Activated CD4-positive, alpha-beta memory T cell treated with anti-CD3 and anti-CD28 coated beads for 36 hours (primary cell): ENCODE measurements at places on chromosomes 4 and X. TPM values are rescaled to one million over a fixed set of nuclear protein-coding genes. Genes with fewer than 3 reads are reported as not detected.

DNA sequence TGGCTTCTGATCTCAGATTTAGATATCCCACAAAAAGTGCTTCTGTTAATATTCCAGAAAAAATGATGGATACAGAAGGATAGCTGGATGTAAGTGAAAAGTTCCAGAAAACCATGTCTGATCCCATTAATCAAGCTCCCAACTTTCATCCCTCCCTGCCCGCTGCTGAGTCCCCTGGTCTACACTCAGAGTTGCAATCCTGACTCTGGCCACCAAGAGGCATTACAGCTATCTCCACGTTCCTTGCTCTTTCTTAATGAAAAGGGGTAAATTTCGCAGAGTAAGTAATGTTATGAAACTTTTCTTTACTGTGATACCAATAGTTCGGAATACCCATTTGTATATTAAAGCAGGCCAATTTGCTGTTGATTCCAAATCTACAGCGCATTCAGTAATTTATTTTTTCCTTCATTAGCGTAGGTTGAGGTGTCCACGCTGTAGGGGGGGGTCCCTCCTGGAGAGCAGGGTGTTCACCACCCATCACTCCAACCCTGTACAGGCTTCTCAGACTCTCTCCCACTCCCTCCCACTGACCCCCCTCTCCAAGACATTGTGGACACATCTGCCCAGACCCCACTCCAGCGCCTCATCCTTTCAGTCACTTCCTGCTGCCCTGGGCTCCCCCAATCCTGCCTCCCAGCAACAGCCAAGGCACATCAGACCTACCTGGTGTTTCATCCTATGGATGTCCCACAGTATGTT is 55.1 kb downstream of the RAB40A start:
- peak; percentile 27 for DNase-seq

- no peak for DNase-seq
These were observed 25.9 kb upstream of the SMARCAD1 start for GRCh38 chr4:94181815-94182214.

CD38 gene
- 11.6 TPM for total RNA-seq

CCDC120 gene
- total RNA-seq = 3.6 TPM

UGT2B11 gene
- not detected for total RNA-seq
